ENCODE measurements at places on chromosomes 4 and X.

- no peak for DNase-seq
Measured at GRCh38 chr4:92333016-92333415, 29.2 kb downstream of the GRID2 start.

- peak; percentile 8 for DNase-seq
Measured at GRCh38 chrX:21374163-21374993, at the start of gene CNKSR2. CNKSR2 (plus strand) TSS chrX:21374418; CDS start chrX:21374898, 480 bp downstream.

GRCh38 chr4:187301923-187302322, 578.3 kb upstream of the FAT1 start:
- no peak for DNase-seq

DNA sequence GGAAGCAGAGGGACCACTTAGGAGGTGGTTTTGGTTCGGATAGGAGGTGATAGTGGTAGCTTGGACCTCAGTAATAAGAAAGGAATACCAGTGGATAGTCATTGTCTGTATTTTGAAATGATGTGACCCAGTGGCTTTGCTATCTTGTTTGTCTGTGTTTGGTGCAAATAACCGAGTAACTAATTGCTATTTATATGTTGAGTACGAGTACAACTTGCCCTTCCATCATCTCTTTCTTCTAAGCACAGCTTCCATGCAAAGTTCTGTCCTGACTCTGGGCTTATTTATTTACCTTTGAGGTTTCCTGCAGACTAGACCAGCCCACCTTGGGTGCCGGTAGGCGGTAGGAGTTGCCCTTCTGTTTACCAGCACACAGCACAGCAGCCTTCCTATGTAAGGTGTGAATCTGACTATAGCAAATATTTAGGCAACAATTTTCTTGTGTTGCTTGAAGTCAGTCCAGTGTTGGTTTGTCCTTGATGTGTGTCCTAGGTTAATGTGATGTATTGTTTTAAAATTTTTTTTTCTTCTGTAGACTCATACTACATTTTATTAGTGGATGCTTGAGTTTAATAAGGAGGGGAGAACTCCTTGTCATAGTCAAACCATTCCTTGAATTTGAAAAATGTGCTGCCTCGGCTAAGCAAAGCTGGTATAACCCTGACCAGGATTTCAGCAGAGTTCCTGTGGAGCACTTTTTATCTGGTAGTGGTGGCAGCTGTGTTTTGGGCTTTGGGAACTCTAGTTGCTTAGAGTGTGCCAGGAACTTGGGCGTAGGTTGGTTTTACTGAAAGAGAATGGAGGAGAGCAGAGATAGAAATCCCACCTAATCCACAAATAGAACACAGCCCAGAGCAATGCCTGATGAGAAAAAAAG, 21.9 kb downstream of the PTTG2 start:
- no peak for DNase-seq

DNA sequence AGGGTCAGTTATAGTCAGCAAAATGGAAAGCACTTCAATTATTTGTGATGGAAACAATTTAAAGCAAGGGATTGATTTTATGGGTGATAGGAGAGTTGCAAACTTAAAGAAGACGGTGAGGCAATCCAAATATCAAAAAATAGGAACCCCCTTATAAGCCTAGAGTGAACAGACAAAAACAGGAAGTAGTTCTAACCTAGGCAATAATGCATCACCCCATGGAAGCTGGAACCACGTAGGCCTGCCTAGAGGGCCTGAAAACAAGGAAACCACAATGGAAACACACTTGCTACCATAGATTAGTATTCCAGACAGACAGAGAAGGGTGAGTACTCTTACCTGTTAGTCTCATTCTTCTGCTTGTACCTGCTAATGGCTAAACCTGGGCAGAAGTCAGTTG, 13.5 kb upstream of the GK2 start:
- no peak for DNase-seq

GRCh38 chrX:72062916-72063315, 68.8 kb downstream of the RTL5 start:
- DNase-seq = no peak

DNA sequence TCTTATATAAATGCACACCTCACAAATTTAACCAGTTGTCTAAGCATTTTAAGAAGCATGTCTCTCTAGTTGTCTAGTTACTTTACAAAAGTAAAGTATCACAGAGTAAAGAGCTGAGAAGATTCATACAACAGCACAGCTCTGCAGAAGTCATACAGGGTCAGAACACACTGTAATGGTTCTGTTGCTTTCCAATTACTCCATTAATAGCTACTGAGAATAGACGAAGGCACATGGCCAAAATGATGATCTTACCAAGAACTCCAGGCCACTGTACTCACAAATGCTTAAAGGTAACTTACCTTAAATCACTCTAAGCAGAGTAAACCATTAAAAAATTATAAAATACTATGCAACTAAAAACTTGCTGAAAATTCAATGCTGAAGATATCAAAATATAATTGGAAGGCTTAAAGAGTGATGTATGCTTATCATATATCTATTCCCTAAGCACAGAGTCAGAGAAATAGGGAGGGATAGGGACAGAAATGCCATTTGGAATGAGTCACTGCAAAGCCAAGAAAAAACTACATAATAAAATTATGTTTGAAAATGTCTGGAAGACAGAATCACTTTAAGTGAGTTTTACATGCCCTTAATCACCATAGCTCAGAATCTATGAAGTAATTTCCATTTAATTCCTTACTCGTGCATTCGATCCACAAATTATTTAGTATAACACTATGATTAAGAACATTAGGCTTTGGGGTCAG, 71.0 kb downstream of the DDX60L start:
- DNase-seq = no peak

DNA sequence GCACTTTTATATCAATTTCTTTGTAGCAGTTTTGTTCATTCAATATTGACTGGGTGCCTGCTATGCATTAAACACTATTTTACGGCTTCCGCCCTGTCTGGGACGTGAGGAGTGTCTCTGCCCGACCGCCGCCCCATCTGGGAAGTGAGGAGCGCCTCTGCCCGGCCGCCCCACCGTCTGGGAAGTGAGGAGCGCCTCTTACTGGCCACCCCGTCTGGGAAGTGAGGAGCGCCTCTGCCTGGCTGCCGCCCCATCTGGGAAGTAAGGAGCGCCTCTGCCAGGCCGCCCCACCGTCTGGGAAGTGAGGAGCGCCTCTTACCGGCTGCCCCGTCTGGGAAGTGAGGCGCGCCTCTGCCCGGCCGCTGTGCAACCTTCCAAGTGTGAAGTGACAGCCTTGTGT, 68.1 kb downstream of the RPS3A start:
- DNase-seq = no peak
